ENCODE measurements at places on chromosomes 13 and 19. TPM values are rescaled to one million over a fixed set of nuclear protein-coding genes. Genes with fewer than 3 reads are reported as not detected.

Gene KIR2DL4
- total RNA-seq: not detected

Gene PALM
- total RNA-seq: 83.0 TPM

Gene FCGBP
- total RNA-seq: not detected

Gene NCCRP1
- total RNA-seq: not detected

Gene QPCTL
- 13.1 TPM for total RNA-seq

Gene RSPH6A
- not detected for total RNA-seq

Gene KLHL1
- 0.91 TPM for total RNA-seq

Gene ZNF93
- 9.1 TPM for total RNA-seq

Gene HNRNPUL1
- 143 TPM for total RNA-seq

Data from epithelial cell of alveolus of lung (primary cell).